ENCODE measurements at places on chromosomes 16 and 17. TPM values are rescaled to one million over a fixed set of nuclear protein-coding genes. Genes with fewer than 3 reads are reported as not detected.

- no peak for DNase-seq
Measured at GRCh38 chr17:76250141-76250540, 9.8 kb upstream of the RNF157 start.

DNA sequence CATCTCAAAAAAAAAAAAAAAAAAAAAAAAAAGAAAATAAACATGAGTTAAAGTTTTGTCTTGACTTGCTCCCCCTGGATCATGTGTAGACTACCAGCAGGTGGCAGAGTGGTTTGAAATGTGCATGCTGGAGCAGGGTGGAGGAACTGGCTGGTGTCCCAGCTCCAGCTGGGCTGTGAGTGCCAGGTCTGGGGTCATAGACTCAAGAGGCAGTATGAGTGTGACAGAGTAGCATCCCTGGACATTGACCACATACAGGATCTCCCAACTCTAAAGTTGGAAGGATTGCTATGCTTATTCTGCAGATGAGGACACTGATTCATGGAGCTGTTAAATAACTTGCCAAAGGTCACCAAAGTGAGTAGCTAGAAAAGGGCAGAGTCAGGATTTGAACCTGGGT, 198.0 kb upstream of the MPHOSPH6 start:
- peak; percentile 72 for DNase-seq

DNA sequence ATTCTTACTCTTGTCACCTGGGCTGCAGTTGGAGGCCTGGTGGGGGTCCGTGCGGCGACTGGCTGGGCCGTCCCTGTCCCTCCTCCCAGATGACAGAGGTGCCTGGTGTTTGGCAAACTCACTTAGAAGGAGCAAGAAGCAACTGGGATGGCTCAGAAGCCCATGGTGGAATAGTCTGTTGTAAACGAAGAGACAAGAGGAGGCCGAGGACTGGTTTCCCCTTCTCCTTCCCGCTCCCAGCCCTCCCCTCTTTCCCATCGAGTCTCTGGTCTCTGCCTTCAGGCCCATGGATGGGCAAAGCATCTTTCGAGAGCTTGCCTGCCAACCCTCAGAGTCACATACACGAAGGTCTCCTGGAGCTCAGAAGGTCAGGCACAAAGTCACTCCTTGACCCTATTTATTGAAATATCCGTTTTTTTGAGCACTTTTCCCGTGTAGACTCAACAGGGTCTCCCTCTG, 364.4 kb downstream of the SEC14L1 start:
- no peak for DNase-seq

DNA sequence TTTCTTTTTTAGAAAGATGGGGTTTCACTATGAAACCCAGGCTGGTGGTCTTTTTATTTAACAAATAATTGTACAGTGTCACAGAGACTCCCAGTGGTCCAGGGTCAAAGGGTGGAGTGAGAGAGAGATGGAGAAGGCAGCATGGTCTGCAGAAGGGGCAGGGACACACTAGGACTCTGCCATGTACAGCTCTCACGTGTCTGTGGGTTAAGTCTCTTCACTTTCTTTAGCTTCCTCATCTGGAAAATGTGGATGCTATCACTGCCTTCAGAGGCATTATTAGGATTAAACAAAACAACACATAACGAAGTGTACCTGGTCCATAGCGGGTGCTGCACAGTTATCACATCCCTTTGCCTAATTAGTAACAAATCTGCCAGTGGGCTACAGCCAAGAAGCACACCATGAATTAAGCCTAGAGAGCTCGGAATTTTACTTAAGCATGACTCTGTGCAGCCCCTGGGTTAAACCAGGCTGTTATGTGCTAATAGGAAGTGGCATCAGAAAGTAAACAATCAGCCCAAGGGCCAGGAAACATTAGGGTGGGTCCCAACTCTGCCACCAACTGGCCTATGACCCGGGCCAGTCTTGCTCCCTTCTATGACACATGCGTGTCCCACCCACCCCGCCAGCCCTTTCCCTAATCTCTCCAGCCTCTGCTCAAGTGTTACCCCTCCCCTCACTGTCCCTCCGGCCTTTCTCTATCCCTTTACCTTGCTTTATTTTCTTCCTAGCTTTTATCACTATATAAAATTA, 13.9 kb downstream of the TOP3A start:
- DNase-seq: no peak

DNA sequence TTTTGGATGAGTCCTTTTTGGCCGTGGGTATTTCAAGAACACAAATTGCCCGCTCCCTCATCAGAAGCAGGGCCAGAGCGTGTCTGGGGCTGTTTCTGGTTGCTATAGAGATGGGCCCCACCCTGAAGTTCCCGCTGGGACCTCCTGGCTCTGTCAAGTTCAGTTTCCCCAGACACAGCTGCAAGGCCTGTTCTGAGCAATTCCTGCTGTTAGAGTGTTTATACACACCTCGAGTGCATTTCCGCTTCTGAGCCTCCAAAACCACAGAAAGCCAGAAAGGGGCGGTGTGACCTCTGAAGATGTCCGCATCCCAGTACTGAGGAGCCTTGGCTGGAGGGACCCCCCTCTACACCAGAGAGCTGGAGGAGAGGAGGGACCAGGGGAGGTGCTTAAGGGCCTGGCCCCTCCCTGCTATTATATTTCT, 9.3 kb upstream of the WBP2 start:
- DNase-seq: peak; percentile 96

DNA sequence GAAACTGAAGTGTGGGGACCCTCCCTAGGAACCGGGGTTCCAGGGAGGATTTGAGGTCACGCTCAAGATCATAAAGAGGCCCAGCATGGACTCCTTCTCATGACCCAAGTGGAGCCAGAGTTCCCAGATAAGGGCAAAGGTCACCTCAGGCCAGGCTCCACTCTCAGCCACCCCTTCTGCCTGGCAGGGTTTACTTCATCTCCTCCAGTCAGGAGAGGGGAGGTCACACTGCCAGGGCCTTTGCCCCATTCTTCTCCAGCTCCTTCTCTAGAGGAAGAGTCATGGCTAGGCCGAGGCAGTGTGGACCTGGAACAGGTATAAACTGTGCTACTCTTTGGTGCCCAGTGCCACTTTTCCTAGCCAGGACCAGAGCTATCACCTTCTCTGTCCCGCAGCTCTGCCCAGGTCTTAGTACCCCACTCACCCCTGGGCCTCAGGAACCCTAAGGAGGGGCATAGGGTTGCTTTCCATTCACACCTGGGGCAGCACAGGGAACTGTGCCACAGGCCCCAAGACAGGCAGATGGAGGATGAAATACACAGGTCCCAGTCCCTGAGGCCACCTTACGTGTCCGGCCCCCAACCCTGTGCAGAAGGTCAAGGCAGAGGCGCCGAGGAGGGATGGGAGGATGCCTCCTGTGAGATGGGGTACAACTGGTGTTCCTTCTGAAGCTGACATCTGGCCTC, 879 bp upstream of the ACSF2 start:
- no peak for DNase-seq

GRCh38 chr16:50390914-50391716, 22.3 kb upstream of the BRD7 start:
- no peak for DNase-seq

DNA sequence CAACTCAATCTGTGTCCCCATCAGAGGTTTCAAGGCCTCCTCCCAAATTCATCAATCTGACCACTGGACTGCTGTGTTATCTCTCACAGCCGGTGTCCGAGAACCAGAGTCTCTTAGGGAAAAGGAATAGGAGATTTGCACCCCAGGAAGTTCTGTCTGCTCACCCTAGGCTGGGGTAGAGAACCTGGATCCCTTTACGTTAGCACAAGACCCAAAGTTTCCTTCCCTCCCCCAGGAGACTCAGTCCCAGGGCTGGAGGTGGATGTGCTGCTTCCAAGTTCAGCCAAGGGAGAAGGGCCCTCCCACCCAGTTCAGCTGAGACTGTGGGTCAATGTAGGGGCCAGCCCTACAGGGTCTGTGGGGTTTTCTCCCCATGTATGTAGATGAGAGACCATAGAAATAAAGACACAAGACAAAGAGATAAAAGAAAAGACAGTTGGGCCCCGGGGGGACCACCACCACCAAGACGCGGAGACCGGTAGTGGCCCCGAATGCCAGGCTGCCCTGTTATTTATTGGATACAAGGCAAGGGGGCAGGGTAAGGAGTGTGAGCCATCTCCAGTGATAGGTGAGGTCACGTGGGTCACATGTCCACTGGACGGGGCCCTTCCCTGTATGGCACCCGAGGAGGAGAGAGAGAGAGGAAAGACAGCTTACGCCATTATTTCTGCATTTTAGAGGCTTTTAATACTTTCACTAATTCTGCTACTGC, 22.7 kb upstream of the OR1F1 start:
- no peak for DNase-seq

GRCh38 chr16:48565752-48566151, 44.2 kb downstream of the N4BP1 start:
- no peak for DNase-seq

DNA sequence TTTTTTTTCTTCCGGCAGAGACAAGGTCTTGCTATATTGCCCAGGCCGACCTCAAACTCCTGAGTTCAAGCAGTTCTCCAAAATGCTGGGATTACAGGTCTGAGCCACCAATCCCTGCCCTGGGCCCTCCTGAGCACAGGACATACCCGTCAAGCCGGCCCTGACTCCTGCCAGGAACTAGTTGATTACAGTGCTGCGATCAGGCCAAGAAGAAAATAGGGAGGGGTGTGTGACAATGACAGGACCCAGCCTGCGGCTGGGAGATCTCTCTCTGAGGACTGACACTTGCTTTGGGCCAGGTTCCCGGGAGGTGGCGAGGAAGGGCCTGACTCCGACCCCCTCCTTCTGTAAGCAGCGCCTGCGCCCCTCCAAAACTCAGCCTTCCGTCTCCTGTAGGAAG, 276.6 kb downstream of the MRTFB start:
- no peak for DNase-seq

- peak; percentile 64 for DNase-seq
Measured at GRCh38 chr17:2094891-2095535, 40.1 kb downstream of the HIC1 start.

- no peak for DNase-seq
Measured at GRCh38 chr17:76561332-76561731, 21.5 kb downstream of the PRCD start.

DNA sequence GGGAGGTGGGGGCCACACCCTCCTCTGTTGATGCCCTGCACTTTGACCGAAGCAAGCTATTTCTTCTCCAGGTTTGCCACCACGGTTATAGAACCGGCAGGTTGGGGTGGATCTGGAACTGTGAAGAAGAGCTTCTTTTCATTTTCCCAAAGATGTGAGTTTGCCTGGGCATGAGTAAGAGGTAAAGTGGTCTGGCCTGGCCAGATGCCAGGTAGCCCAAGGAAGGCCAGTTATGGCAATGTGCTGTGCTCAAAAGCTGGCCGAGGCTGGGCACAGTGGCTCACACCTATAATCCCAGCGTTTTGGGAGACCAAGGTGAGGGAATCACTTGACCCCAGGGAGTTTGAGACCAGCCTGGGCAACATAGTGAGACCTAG, 18.7 kb downstream of the ATP6V0D1 start:
- DNase-seq: no peak

DNA sequence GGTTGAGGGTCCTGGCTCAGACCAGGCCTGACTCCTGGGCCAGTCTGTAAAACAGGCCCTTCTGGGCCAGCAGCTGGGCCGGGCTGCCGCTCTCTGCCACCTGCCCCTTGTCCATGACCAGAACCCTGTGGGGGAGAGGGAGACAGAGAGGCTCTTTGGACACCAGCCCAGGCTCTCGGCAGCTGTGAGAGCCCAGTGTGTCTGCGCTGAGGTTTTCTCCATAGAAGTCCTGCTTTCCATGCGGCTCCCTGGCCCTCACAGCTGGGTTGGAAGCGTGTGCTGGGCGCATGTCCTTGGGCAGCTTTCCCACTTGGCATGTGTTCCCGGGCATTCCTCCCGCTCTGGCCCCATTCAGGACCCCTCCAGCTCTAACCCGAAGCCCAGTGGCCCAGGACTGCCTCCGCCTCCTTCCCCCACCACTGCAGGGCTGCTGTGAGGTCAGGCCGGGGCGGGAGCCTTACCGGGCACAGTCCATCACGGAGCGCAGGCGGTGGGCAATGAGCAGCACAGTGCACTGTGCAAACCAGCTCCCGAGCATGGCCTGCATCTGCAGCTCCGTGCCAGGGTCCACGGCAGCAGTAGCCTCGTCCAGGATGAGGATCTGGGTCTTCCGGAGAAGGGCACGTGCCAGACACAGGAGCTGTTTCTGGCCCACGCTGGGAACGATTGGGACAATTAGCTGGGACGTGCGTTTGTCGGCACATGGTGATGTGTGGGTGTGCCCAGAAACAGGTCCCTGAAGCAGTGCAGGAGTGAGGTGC, 73.0 kb downstream of the ABCC6 start:
- peak; percentile 96 for DNase-seq

- peak; percentile 56 for DNase-seq
Measured at GRCh38 chr16:85134789-85135142, 22.5 kb upstream of the CIBAR2 start.

- no peak for DNase-seq
Measured at GRCh38 chr16:72517154-72517553, 345.2 kb upstream of the PMFBP1 start.

DNA sequence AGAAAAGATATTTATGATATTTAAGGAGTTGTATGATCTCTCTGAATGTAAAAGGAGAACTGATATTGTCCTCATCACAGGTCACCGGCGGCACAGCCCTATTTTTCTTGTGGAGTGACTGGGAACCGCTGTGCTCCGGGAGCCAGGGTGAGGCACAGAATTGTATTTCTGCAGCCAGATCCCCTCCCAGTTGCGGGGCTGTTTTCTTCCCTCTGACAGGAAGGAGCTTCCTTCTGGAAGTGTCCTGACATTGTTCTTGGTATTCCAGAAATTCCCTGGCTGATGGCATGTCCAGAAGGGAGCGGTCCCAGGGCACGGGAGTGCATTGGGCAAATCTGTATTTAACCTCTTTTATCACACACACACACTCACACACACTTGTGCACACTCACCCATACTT, 268.6 kb upstream of the FOXF1 start:
- no peak for DNase-seq

DNA sequence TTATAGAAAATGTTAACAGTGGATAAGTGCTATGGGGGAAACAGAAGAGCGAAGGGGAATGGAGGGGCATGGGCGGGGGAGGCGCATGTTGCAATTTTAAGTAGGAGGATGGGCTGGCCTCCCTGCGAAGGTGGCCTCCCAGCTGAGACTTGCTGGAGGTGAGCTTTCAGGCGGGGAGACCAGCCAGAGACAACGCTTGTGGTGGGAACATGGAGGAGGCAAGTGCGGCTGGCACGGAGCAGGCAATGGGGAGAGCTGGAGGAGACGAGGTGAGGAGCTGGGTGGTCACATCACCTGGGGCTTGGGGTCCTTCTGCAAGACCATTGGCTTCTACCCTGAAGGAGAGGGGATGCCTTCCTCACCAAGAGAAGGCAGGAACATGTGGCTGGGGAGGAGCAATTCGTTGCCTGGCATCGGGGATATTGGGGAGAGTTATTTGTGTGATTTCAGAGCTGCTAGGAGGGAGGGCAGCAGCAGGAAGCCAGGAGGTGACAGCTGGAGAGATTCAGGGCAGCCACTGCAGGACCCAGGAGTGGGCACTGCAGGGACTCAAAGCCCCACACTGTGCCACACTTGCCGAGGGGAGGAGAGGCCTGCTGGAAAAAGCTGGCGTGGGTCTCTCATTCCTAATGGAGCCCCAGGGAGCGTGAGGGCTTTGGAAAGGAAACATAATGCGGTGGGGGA, 34.4 kb downstream of the PMFBP1 start:
- DNase-seq: no peak

The ADAMTS18 gene
- total RNA-seq: 9.2 TPM

The CASKIN1 gene
- total RNA-seq: 1.0 TPM

The CD300E gene
- not detected for total RNA-seq

The SNX20 gene
- total RNA-seq: 0.41 TPM

The CCL8 gene
- total RNA-seq: 0.51 TPM

The CNTNAP1 gene
- 14.7 TPM for total RNA-seq

The CHST4 gene
- total RNA-seq: 0.21 TPM

The CCL3 gene
- 2.8 TPM for total RNA-seq

The IL21R gene
- 0.82 TPM for total RNA-seq

The SPN gene
- total RNA-seq: 0.62 TPM

The CLEC3A gene
- total RNA-seq: not detected

The CTRB1 gene
- 1.0 TPM for total RNA-seq

The HASPIN gene
- 2.3 TPM for total RNA-seq

The CCT6B gene
- total RNA-seq: 2.7 TPM
